ENCODE measurements at places on chromosomes 11 and 22. TPM values are rescaled to one million over a fixed set of nuclear protein-coding genes. Genes with fewer than 3 reads are reported as not detected.

DNA sequence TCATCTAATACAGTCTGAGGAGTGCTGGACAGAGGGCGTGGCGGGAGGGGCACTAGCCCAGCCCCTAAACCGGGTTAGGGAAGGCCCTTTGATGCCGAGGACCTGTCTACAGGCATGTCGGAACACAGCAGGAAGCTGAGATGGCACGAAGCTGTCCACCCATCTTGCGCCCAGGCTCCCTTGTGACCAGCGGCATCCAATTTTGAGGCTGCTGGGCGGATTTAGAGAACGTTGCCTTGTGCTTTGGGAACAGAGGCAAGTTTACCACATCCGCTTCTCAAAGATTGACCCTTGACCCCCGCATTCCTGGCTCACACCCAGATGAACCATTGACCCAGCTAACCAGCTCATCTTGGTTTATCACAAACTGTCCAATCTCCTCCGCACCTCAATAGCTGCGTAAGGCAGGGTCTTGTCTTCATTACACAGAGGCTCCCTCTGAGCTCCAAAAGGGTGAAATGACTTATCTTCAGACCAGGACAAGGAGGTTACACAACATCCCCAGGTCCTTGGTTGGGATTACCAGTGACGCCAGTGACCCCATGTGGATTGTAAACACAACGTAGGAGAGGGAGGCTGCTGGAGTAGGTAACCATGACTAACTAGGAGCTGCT is 4.5 kb downstream of the FAM83F start:
- no peak for DNase-seq
- H3K4me3 ChIP-seq: no peak overlapping the region
- H3K27me3 ChIP-seq: peaks cover 29% of the 10 kb centered on the region
- no peak overlapping the region for H3K27ac ChIP-seq
- H3K36me3 ChIP-seq: no peaks in the 10 kb centered on the region

DNA sequence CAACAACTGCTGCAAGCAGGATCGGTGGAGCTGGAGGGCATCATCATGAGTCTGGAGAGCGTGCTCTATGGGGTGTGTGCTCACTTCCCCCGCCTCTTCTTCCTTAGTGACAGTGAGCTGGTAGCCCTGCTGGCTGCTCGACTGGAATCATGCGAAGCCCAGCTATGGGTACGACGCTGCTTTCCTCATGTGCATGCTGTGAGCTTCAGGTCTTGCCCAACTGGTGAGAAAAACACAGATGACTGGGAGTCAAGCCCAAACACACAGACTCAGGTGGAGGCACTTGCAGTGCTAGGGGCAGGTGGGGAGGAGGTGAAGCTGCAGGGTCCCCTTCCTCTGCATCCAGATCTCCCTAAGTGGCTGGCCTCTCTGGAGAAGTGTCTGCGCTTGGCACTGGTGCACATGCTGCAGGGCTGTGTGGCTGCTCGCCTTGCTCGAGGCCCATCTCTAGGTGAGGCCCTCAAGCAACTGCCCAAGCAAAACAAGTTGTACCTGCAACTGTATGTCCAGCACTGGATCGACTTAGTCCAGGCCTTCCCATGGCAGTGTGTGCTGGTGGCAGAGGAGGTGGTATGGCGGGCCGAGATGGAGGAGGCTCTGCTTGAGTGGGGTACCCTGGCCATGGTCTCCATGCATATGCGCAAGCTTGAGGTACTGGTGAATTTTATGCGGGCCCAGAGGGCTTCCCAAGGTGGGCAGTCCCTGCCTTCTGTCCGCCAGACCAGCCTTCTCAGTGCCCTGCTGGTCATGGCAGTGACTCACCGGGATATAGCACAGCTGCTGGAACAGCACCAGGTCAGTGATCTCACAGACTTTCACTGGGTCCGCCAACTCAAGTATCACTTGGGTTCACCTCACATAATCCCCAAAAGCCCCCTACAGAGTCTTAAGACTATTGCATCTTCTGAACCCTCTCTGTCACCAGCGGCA is 48.1 kb downstream of the DNHD1 start:
- no peak overlapping the region for H3K4me3 ChIP-seq
- DNase-seq: no peak
- peaks cover 6% of the 10 kb centered on the region for H3K36me3 ChIP-seq
- no peaks in the 10 kb centered on the region for H3K27me3 ChIP-seq
- peaks cover 14% of the 10 kb centered on the region for H3K4me1 ChIP-seq

GRCh38 chr11:128465531-128465930 is 121.8 kb downstream of the ETS1 start:
- H3K4me1 ChIP-seq: peaks cover 92% of the 10 kb centered on the region
- peaks cover 94% of the 10 kb centered on the region for H3K36me3 ChIP-seq
- no peaks in the 10 kb centered on the region for H3K27me3 ChIP-seq
- peak overlapping the region; percentile 81 for H3K4me3 ChIP-seq
- H3K27ac ChIP-seq: peak overlapping the region; percentile 98

DNA sequence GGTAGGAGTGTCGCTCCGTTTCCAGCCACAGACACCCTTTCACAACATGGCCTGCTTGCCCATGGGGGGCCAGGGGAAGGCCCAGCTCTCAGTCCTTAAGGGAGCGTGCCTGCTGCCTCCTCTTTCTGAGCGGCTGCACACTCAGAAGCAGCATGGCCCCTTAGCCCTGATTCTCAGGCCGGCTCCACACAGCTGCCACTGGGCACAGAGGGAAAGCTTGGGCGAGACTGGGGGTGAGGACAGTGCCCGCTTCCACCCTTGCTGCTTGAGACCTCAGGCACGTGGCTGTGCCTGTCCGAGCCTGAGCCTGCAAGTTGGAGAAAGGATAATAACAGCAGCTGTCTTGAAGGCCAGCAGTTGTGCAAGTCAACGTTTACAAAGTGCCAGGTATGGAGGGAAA is 416.3 kb downstream of the SHANK2 start:
- no peaks in the 10 kb centered on the region for H3K27me3 ChIP-seq
- no peak overlapping the region for H3K4me3 ChIP-seq
- no peaks in the 10 kb centered on the region for H3K36me3 ChIP-seq
- no peak for DNase-seq
- H3K4me1 ChIP-seq: no peaks in the 10 kb centered on the region

DNA sequence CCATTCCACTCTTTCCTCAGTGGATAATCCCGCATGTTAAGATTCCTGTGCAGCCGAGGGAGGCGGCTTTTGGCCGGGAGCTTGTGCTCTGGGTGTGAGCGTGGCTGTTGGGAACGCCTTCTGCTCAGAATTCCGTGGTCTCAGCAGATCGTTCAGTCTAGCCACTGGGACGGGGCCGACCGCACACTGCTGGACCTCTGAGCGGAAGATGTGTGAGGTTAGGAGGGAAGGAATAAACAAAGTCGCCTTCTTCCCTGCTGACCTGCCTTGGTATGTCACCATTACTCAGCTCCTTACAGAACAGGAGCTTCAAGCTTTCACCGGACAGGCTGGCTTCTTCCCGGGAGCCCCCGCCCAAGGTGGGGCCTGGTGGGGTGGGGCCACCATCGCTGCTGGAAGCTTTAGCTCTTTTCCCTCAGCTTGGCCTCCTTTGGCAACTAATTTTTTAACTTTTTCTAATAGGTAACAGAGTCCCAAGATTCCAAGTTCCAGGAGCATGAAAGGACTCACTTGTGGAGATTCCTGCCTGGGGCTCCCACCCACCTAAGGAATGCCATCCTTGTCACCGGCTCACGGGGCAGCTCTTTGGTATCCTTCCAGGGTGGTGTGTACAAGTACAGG is 22.5 kb upstream of the SEPTIN5 start:
- H3K27ac ChIP-seq: no peak overlapping the region
- no peaks in the 10 kb centered on the region for H3K4me1 ChIP-seq
- H3K27me3 ChIP-seq: peaks cover 2% of the 10 kb centered on the region
- no peak overlapping the region for H3K4me3 ChIP-seq
- H3K36me3 ChIP-seq: no peaks in the 10 kb centered on the region
- no peak for DNase-seq

GRCh38 chr11:66311470-66311964 is 5.3 kb downstream of the CD248 start:
- peak overlapping the region; percentile 97 for H3K27ac ChIP-seq
- H3K4me3 ChIP-seq: peak overlapping the region; percentile 91
- DNase-seq: no peak
- H3K27me3 ChIP-seq: peaks cover 8% of the 10 kb centered on the region
- peaks cover 19% of the 10 kb centered on the region for H3K4me1 ChIP-seq

- H3K27me3 ChIP-seq: no peaks in the 10 kb centered on the region
- H3K27ac ChIP-seq: no peak overlapping the region
- H3K36me3 ChIP-seq: no peaks in the 10 kb centered on the region
Observed at GRCh38 chr22:38767313-38767712, 11.5 kb upstream of the SUN2 start.

GRCh38 chr11:127710831-127711230 is 710.3 kb upstream of the KIRREL3 start:
- no peak overlapping the region for H3K27ac ChIP-seq
- no peaks in the 10 kb centered on the region for H3K36me3 ChIP-seq
- DNase-seq: no peak
- no peaks in the 10 kb centered on the region for H3K27me3 ChIP-seq

GRCh38 chr11:119339589-119340334 is 921 bp downstream of the C1QTNF5 start:
- peaks cover 15% of the 10 kb centered on the region for H3K36me3 ChIP-seq
- no peak overlapping the region for H3K27ac ChIP-seq
- H3K27me3 ChIP-seq: peaks cover 41% of the 10 kb centered on the region
- H3K4me1 ChIP-seq: peaks cover 24% of the 10 kb centered on the region
- H3K4me3 ChIP-seq: peak overlapping the region; percentile 65
- peak; percentile 87 for DNase-seq

DNA sequence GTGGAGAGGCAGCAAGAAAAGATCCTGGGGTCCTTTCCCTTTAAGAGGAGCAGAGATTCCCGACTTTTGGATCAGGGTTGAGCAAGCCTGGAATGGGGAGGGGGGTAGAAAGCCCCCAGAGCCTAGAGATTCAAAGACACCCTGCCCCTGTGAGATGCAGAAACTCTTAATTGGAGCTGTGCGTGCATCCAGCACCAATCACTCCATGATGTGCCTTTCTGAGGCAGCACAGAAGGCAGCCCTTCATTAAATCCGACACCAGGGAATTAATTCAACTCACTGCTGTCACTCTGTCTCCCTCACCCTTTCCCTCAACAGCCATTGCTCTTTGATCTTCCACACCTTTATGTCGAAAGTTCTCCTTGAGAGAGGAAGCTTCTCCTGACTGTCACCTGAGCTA is 43.0 kb downstream of the DSCAML1 start:
- no peaks in the 10 kb centered on the region for H3K4me1 ChIP-seq
- no peak overlapping the region for H3K27ac ChIP-seq
- DNase-seq: no peak
- no peaks in the 10 kb centered on the region for H3K36me3 ChIP-seq

The GLYAT gene
- not detected for total RNA-seq

The GGTLC2 gene
- total RNA-seq: not detected

Data from activated CD4-positive, alpha-beta T cell treated with anti-CD3 and anti-CD28 coated beads, Interleukin-2, amount 10 ng/mL, durations not matched to agents 24 days and 14 days (primary cell).